ENCODE measurements at places on chromosomes 7 and 10. TPM values are rescaled to one million over a fixed set of nuclear protein-coding genes. Genes with fewer than 3 reads are reported as not detected.

PNLIPRP3 gene
- total RNA-seq, result not detected

TMEM140 gene
- total RNA-seq, result 84.9 TPM

ANKRD61 gene
- not detected for total RNA-seq

HOGA1 gene
- not detected for total RNA-seq

LBX1 gene
- not detected for total RNA-seq

MLXIPL gene
- not detected for total RNA-seq

Measured in B cell (primary cell).